ENCODE measurements at places on chromosomes 7 and 10. TPM values are rescaled to one million over a fixed set of nuclear protein-coding genes. Genes with fewer than 3 reads are reported as not detected.

Gene NAT16
- not detected for total RNA-seq

DNA sequence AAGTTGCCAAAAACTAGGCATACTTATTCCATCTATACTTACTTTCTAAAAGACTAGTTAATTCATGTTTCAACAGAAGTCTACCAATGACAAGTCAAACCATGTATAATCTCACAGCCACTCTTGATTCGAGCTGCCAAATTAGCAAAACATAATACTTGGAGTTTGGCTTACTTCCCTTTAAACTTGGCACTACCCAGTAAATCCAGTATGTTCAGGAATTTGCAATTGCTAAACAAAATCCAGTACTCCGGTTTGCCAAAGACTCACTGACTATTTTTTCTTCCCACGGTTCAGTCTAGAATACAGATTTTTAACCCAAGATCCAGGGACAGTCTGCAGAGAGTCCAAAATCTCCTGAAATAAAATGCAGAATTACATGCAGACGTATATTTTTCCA is 4.6 kb downstream of the OAT start:
- peaks cover 19% of the 10 kb centered on the region for H3K36me3 ChIP-seq
- H3K4me3 ChIP-seq, result no peak overlapping the region
- H3K4me1 ChIP-seq, result peaks cover 8% of the 10 kb centered on the region
- no peak overlapping the region for H3K27ac ChIP-seq
- DNase-seq, result no peak
- H3K27me3 ChIP-seq, result no peaks in the 10 kb centered on the region

DNA sequence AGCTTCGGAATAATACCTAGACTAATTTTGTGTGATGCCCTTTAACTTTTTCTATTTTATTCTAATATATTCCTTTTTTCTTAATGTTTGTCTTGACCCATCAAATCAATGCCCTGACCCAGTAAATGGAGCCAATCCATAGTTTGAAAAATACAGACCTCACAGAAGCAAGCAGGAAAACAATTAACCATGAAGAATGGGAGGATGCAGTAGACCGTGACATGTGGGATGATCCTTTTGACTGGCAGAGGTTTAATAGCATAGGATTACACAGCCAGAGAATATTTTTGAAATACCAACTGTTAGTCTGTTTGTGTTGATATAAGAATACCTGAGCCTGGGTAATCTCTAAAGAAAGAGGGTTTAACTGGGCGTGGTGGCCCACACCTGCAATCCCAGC is 142.6 kb upstream of the NEBL start:
- DNase-seq, result no peak
- H3K36me3 ChIP-seq, result no peaks in the 10 kb centered on the region
- no peaks in the 10 kb centered on the region for H3K27me3 ChIP-seq
- no peaks in the 10 kb centered on the region for H3K4me1 ChIP-seq

DNA sequence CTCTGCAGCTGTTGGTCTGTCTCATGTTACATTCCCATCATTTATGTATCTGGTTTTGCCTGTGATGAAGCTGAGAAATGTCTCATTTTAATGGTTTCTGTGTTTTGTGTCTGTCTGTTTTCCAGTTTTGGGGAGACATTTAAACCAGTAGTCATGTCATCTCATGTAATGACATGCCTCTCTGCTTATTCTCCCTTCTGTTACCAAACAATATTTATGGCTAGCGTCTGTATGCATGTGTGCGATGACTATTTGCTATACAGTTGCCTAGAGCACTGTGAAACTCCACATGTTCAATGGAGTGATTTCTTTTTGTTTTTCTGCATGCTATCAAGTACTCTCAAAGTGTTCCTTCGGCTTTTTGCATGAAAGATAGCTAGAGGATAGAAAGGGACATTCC is 132.0 kb downstream of the ST7 start:
- no peak for DNase-seq
- peaks cover 8% of the 10 kb centered on the region for H3K4me1 ChIP-seq
- no peaks in the 10 kb centered on the region for H3K27me3 ChIP-seq
- no peak overlapping the region for H3K27ac ChIP-seq
- no peak overlapping the region for H3K4me3 ChIP-seq

Gene ATRNL1
- 1.2 TPM for total RNA-seq

- no peaks in the 10 kb centered on the region for H3K27me3 ChIP-seq
- H3K27ac ChIP-seq, result no peak overlapping the region
- no peak for DNase-seq
- peaks cover 26% of the 10 kb centered on the region for H3K4me1 ChIP-seq
- peak overlapping the region; percentile 97 for H3K4me3 ChIP-seq
- peaks cover 37% of the 10 kb centered on the region for H3K36me3 ChIP-seq
These were observed 1.4 kb downstream of the RHBDD2 start for GRCh38 chr7:75880242-75880641.

GRCh38 chr7:81676105-81676811 is 93.6 kb downstream of the HGF start:
- H3K27me3 ChIP-seq, result no peaks in the 10 kb centered on the region
- H3K36me3 ChIP-seq, result no peaks in the 10 kb centered on the region
- DNase-seq, result no peak
- H3K4me3 ChIP-seq, result no peak overlapping the region
- H3K27ac ChIP-seq, result no peak overlapping the region

Gene CLCN1
- not detected for total RNA-seq

DNA sequence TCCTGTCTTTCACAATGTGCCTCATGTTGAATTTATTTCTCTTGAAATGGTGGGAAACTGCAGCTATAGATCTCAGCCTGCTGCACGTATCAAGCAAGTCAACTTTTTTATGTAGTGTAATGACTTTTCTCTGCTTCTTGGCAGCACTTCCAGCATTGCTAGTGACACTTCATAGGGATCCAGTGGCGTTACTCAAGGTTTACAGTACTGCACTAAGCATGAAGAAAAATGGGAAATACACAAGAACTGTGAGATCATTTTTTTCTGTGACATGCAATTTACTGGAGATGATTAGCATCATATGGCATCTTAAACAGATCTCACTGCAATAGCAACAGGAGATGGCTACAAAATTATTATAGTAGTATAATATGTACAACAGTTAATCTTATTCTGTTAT is 90.9 kb downstream of the POLR1F start:
- no peaks in the 10 kb centered on the region for H3K36me3 ChIP-seq
- H3K4me1 ChIP-seq, result no peaks in the 10 kb centered on the region
- no peaks in the 10 kb centered on the region for H3K27me3 ChIP-seq
- no peak for DNase-seq
- no peak overlapping the region for H3K27ac ChIP-seq

Gene ZNF365
- not detected for total RNA-seq

DNA sequence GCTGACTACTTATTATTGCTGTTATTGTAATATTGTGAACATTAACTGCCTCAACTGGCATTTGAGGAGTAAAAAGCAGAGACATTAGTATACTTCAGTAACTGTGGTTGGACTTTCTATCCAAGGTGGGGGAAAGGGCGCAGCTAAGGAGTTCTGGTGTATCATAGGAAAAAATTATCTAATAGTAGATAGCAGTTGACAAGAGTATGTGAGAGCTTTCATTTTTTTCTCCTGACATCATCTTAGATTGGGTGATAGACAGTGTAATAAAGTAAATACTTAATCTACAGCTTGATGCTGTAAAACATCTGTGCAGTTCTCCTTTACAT is 68.9 kb downstream of the PHTF2 start:
- no peaks in the 10 kb centered on the region for H3K27me3 ChIP-seq
- H3K4me1 ChIP-seq, result peaks cover 56% of the 10 kb centered on the region
- peaks cover 34% of the 10 kb centered on the region for H3K36me3 ChIP-seq
- no peak overlapping the region for H3K4me3 ChIP-seq
- no peak overlapping the region for H3K27ac ChIP-seq

DNA sequence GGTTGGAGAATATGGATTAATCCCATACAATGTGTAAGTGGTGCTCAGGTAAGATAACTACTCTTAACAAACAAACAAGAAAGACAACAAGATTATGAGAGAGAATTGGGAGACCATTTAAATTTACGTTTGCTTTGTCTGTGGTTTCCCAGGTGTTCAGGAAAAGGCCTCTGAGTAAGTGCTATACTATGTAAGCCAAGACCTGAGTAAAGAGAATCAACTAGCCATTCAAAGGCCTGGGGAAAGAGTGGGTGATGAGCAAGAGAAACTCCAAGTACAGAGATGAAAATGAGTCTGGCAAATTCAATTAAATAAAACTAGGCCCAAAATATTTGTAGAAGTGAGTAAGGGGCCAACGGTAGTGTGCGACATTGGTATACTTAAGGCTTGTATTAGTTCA is 9.9 kb downstream of the CSTF2T start:
- DNase-seq, result no peak
- no peak overlapping the region for H3K27ac ChIP-seq

DNA sequence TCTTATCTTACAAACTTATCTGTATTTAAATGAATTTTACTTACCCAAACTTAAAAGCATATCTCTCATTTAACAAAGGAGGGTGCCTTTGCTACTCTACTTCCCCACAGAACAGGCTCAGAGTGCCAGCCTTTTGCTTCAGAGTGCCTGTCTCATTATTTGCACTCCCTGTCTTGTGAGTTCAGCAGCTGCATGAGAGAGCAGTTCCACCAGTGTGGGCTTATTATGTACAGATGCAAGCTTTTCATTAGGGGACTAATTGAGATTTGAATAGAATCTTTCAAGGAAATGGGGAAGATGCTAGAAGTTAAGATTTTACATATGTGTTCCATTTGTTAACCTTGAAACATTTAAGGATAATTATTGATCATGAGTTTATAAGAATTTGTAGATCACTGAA is 310.2 kb upstream of the LRRN3 start:
- no peaks in the 10 kb centered on the region for H3K27me3 ChIP-seq
- H3K36me3 ChIP-seq, result no peaks in the 10 kb centered on the region
- no peaks in the 10 kb centered on the region for H3K4me1 ChIP-seq
- no peak overlapping the region for H3K4me3 ChIP-seq

DNA sequence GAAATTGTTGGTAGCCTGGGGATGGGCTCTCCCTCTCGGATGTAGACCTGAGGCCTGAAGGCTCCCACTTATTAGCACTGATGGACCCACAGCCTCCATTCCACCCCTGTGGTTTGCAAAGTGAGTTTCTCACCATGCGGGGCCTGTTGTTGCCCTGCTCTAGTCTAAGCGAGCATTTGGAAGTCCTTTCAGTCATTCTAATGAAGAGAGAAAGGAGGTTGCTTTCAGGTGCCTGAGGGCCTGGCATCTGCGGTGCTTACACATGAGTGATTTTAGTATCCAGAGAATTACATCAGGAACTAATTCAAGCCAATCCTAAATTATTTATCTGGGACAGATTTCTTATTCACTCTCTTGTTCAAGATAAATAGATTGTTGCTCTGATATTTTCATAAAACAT is 61.6 kb downstream of the NAMPT start:
- H3K27ac ChIP-seq, result no peak overlapping the region
- H3K4me3 ChIP-seq, result no peak overlapping the region

DNA sequence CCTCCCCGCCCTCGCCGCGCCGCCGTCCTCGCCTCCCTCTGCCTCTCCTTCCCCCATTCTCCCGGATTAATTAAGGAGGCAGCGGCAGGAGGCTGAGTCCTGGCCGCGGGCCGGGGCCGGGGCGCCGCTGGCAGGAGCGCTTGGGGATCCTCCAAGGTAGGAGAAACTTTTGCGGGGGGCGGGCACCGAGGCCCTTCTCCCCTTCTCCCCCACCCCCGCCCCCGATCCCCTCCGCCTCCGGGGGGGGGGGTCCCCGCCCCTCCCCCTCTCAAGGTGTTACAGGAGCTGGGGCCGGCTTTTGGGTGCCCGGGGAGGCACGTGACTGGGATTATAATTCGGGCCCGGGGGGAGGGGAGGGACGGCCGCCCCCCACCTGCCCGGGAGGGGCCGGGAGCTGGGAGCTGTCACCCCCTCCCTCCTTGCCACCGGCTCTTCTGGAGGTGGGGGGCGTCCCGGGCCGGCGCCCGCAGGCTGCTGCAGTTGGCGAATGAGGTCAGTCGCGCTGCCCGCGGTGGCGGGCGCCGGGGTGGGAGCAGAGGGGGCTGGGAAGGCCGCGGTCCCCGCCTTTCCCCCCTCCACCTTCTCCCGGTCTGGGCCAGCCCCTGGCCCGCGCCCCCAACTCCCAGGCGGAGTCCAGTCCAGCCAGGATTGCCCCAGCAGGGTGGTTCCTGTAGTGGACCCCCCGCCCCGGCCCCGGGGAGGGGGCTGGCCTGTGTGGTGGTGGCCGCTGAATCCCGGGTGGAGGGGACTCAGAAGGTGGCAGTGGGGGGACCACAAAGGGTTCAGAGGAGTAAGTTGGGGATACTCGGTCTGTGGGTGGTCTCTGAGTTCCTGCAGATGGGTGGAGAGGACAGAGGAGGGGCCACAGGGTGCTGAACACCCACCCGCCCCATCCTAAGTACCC is 567 bp downstream of the GTF2IRD1 start:
- H3K36me3 ChIP-seq, result no peaks in the 10 kb centered on the region
- H3K4me3 ChIP-seq, result peak overlapping the region; percentile 50
- peaks cover 16% of the 10 kb centered on the region for H3K4me1 ChIP-seq
- H3K27me3 ChIP-seq, result peaks cover 6% of the 10 kb centered on the region

Gene ZNF503
- not detected for total RNA-seq

DNA sequence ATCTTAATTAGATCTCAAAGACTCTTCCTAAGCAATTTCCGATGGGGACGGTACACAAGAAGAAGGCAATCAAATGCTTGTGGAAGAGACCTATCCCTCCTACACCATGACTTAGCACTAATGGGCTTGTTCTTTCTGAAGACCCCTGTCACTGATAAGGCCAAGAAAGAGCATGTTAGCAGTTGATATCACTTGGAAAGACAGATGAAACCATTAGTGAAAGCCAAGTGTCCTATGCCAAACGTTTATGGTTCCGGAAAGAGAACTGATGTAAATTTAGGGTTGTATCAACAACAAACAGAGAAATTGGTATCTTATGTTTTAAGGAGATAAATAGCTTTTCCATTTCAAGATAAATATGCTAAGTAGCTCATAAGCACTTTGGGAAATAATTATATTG is 6.5 kb downstream of the UROS start:
- H3K4me1 ChIP-seq, result peaks cover 10% of the 10 kb centered on the region
- peaks cover 35% of the 10 kb centered on the region for H3K36me3 ChIP-seq
- no peaks in the 10 kb centered on the region for H3K27me3 ChIP-seq
- no peak for DNase-seq
- H3K4me3 ChIP-seq, result no peak overlapping the region

DNA sequence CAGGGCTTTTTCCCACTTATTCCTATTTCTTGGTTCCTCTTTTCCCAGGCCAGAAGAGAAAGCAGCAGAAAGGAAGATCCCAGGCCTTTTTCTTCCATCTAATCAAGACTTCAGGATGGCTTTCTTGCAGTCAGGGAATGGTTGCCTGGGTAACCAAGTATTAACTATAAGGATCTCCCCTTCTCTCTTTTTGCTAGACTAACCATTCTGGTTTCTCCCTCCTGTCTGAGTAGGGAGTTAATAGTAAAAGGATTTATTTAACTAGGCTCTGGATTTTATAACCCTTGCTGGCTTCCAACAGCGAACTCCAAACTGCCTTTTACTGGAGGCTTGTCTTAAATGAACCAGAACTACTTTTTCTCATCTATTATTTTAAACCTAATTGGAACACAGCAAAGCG is 90.4 kb downstream of the GRM8 start:
- H3K27ac ChIP-seq, result no peak overlapping the region
- H3K36me3 ChIP-seq, result no peaks in the 10 kb centered on the region
- peaks cover 16% of the 10 kb centered on the region for H3K27me3 ChIP-seq
- H3K4me1 ChIP-seq, result no peaks in the 10 kb centered on the region

GRCh38 chr7:88664630-88665233 is 94.8 kb upstream of the ZNF804B start:
- H3K27ac ChIP-seq, result no peak overlapping the region
- H3K4me1 ChIP-seq, result no peaks in the 10 kb centered on the region
- no peaks in the 10 kb centered on the region for H3K27me3 ChIP-seq
- H3K36me3 ChIP-seq, result no peaks in the 10 kb centered on the region
- DNase-seq, result no peak
- H3K4me3 ChIP-seq, result no peak overlapping the region

GRCh38 chr7:112521942-112522341 is 41.2 kb downstream of the LSMEM1 start:
- no peak overlapping the region for H3K27ac ChIP-seq
- H3K27me3 ChIP-seq, result peaks cover 14% of the 10 kb centered on the region
- H3K36me3 ChIP-seq, result no peaks in the 10 kb centered on the region
- no peak for DNase-seq
- H3K4me1 ChIP-seq, result no peaks in the 10 kb centered on the region
- no peak overlapping the region for H3K4me3 ChIP-seq
